ENCODE measurements at places on chromosomes 5 and 9.

- DNase-seq = no peak
Observed at GRCh38 chr5:160602744-160603143, 181.1 kb downstream of the PTTG1 start.

DNA sequence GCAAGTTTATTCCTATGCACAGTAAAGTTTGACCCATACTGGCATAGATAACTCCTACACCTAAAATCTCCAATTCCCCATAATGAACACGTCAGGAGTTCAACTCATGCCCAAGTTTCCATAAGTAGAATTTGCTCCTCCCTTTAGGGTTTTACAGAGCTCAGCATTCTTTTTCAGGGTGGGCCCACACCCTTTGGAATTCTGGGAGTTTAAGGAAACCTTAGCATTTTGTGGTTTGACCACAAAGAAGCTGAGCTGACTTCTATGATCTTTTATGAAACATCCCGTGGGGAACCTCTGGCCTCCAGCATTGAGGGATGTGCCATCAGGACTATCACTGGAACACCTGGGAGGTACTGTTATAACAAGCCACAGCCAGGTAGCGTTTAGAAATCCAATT lies 220.6 kb upstream of the MAP3K1 start:
- DNase-seq = no peak

- peak; percentile 75 for DNase-seq
Observed at GRCh38 chr9:136901516-136902258, 15.4 kb downstream of the TRAF2 start.

GRCh38 chr5:89120719-89121118 lies 237.7 kb upstream of the MEF2C start:
- no peak for DNase-seq

DNA sequence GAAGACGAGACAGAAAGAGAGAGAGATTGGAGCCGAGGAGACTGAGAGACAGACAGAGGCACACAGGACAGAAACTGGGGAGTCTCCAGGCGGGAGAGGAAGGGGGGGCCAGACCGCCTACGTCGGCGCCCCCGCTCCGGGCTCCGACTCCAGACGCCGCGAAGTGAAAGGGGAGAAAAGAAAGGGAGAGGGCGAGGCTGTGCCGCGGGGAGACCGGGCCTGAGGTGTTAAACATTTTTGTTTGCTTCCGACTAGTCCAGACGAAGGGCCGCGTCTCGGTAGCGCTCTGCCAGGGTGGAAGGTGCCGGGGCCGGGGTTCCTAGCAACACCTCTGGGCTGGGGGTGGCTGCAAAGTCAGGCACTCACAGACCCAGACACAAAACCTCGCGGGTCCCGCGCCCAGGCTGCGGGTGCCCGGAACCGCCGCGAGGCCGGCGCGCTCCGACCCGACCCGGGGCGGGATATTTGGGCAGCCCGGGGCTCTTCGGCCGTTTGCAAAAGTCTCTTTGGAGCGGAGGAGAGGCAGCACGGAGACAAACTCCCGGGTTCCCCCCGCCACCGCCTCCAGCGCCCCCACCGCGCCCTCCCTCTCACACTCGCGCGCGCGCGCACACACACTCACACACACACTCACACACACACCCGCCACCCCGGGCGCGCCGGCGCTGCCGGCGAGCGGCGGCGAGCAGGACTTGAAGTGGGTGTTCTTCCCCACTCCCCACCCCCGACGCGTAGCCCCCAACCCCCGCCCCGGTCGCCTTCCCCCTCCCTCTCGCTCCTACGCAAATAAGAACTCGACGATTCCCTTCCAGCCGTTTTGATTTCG lies 626 bp upstream of the FST start:
- DNase-seq = peak; percentile 41

DNA sequence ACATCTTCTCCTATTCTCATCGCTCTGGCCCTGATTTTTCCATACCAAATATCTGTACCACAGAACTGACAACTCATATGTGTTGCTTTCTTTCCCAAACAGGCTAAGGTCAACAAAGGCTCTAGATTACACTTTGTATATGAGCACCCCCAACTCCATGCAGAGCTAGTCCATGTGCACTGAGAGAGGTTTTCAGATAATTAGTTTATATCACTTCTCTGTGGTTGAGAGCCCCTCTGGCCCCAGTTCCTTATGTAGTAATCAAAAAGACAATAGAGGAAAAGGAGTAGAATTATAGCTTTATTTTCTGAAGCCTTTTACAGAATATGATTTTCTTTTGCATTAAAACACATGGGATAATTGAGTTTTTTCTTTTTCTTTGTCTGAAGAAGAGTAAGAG lies 120.0 kb downstream of the TRIO start:
- DNase-seq = no peak

- DNase-seq = peak; percentile 33
Observed at GRCh38 chr9:4489919-4490704, at the start of gene SLC1A1. Gene SLC1A1 (plus strand): TSS chr9:4490468. CDS start chr9:4490680, 212 bp downstream.

GRCh38 chr5:55540525-55540924 lies 5.8 kb upstream of the PLPP1 start:
- no peak for DNase-seq

DNA sequence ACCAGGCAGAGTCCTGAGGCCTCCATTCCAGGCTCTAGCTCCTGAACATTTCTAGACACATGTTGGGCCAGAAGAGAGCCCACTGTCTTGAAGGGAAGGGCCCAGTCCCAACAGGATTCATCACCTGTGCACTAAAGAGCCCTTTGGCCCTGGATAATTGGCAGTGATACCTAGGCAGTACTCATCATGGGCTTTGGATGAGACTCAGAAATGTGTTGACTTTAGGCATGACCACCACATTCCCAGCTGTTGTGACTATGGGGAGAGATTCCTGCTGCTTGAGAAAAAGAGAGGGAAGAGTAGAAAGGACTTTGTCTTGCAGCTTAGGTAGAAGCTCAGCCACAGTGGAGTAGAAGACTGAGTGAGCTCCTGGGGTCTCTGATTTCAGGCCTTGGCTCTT lies 138.4 kb upstream of the DAPK1 start:
- no peak for DNase-seq

- no peak for DNase-seq
Observed at GRCh38 chr5:94045839-94046782, 304.7 kb upstream of the POU5F2 start.

DNA sequence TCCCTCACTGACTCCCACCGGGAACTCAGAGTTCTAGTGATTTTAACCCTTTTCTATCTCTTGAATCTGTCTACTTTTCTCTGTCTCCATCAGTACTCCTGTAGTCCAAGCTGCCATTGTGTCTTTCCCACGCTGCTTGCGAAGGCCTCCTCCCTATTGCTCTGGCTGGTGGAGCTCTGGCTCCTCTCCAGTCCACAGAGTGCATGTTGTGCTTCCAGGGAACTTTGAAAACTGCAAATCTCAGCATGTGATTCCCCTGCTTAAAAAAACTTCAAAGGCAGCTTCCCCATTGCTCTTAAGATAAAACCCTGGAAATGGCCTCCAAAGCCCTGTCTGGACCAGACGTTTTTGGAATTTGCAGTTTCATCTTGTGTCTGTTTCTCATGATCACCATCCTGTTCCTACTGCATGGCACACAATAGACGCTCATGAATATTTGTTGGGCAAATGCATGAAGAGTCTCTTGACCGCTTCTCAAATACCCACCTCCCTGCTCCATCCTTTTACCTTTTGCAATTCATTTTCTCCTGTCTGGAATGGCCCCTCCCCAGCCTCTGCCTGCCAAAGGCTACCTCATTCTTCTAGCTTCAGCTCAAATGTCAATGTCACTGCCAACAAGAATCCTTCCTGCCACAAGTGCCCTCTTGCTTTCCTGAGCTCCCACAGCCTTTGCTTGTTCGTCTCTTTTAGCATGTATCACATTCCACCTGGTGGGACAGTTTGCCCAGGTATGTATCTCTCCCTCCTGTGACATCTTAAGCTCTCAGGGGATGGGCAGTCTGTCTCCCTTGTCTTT lies 293.2 kb downstream of the ARHGAP26 start:
- DNase-seq = no peak

DNA sequence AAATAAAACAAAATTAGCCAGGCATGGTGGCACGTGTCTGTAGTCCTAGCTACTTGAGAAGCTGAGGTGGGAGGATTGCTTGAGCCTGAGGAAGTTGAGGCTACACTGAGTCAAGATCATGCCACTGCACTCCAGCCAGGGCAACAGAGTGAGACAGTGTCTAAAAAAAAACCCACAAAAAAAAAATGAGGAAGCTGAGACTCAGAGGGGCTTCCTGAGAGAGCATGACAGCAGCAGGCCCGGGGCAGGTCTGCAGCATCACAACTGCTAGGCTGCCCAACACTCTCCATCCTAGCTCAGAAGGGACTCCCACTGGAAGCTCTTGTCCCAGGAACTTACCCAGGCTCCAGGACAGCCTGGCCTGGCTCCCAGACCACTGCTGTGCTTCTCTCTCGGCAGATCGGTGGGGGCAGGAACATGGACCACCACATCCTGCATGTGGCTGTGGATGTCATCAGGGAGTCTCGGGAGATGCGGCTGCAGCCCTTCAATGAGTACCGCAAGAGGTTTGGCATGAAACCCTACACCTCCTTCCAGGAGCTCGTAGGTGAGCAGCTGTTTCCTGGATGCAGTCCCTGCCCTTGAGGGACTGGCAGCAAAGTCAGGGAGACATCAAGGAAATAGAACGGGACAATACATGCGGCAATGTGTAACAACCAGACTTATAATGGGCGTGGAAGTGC lies 19.1 kb downstream of the PTGS1 start:
- DNase-seq = no peak
